ENCODE measurements at places on chromosomes 6 and 20.

DNA sequence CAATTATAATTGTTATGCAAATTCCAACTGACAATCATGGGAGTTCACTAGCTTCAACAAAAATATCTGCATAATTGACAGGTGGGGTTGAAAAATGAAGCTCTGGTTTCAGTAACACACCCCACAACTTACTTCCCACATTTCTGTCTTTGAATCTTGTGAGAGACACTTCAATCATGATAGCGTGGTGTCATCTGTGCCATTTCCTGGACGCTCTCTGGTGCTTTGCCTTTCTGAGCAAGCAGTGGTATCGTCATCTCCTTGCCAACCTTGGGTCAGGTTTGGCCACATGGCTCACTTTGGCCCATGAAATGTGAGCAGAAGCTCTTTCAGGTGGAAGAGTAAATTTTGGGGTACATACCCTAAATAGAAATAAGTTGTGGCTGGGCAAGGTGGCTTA is 10.2 kb downstream of the BMP7 start:
- no peak for DNase-seq

GRCh38 chr6:16748025-16748319 is 13.3 kb downstream of the ATXN1 start:
- DNase-seq, result no peak

DNA sequence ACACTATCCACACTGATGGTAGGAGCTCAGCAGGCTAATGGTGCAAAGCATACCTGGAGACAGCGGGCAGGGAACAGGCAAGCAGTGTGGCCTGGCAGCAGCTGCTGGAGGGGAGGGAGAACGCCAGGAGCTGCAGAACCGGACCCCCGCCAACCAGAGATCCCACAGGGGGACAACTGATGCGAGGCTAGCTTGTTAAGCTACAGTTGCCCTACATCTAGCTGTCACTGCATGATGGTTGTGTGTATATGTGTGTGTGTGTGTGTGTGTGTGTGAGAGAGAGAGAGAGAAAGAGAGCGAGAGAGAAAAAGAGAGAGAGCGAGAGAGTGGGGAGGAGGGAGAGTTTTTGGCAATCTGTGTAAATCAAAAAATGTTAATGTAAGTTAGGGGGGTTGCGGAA is 69.7 kb upstream of the NHSL1 start:
- DNase-seq, result no peak

DNA sequence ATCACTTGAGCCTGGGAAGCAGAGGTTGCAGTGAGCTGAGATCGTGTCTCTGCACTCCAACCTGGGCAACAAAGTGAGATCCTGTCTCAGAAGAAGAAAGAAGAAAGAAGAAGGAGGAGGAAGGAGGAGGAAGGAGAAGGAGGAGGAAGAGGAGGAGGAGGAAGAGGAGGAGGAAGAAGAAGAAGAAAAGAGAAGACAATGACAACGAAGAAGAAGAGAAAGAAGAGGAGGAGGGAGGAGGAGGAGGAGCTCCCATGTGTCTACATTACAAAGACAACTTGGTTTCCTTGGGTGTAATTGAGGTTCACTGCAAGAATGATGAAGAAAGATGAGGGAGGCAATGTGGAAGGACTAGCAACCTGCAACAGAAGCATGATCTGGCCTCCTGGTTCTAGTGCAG is 21.3 kb upstream of the CEP85L start:
- DNase-seq, result no peak

DNA sequence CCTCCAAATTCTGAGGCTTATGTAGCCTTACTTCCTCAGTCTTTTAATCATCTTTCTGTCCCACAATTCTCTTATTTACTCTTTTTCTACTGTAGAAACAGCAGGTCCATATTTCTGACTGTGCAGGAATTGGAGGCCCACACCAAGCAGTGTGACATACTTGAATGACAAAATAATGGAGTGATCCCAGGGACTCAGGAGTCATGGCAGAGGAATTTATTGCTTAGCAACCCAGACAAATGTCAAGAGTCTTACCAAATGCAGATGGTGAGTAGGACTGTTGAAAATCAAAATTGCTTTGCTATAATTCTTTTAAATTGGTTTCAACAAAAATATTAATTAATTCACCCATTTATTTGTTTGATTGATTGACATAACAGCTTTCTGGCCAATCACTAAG is 59.9 kb downstream of the HTR1B start:
- DNase-seq, result no peak
